ENCODE measurements at places on chromosomes 4 and X.

GRCh38 chr4:112898357-112899141 lies 150.9 kb upstream of the ANK2 start:
- H3K27me3 ChIP-seq = peaks cover 60% of the 10 kb centered on the region
- no peak for DNase-seq
- H3K4me1 ChIP-seq = no peaks in the 10 kb centered on the region
- H3K36me3 ChIP-seq = no peaks in the 10 kb centered on the region
- H3K4me3 ChIP-seq = no peak overlapping the region

DNA sequence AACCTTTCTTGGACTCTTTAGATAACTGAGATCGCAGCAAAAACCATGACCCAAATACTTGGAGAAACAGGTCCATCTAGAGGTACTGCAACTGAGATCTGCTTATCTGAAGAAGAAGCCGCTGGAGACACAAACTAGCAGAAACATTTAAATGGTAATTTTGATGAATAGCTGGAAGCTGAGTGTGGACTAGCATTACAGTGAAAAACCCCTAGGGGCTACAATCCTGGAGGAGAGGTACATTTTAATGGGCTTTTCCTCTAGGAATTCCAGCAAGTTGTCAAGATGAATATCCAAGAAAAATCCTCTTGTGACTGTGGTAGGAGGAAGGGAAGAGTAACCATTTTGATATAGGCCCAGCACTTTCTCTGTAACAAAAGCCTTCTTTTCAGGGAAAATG lies 592.5 kb upstream of the GRIA3 start:
- H3K27me3 ChIP-seq = no peaks in the 10 kb centered on the region
- H3K36me3 ChIP-seq = no peaks in the 10 kb centered on the region
- no peak overlapping the region for H3K4me3 ChIP-seq
- no peaks in the 10 kb centered on the region for H3K4me1 ChIP-seq
- no peak for DNase-seq

GRCh38 chr4:87356832-87357526 lies 34.0 kb downstream of the HSD17B11 start:
- H3K4me3 ChIP-seq = no peak overlapping the region
- no peak overlapping the region for H3K27ac ChIP-seq
- no peak for DNase-seq
- H3K27me3 ChIP-seq = no peaks in the 10 kb centered on the region
- no peaks in the 10 kb centered on the region for H3K4me1 ChIP-seq

DNA sequence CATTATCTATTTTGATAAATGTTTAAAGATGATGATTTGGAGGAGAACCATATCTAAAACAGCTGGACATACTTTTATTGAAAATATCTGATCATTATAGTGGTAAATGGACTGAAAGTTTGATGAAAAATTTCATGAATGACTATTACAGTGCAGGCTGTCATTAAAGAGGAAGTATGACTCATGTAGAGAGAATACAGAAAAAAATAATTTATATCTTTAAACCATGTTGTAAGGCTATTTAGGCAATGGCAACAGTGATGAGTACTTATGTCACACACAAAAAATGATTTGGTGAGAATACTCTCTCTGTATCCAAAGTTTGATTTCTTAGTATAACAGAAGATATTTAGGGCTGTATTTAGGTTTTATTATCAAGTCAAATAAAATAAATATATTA lies 3.9 kb upstream of the GLRB start:
- no peak overlapping the region for H3K27ac ChIP-seq
- no peaks in the 10 kb centered on the region for H3K36me3 ChIP-seq
- no peaks in the 10 kb centered on the region for H3K4me1 ChIP-seq
- peaks cover 5% of the 10 kb centered on the region for H3K27me3 ChIP-seq
- H3K4me3 ChIP-seq = no peak overlapping the region

DNA sequence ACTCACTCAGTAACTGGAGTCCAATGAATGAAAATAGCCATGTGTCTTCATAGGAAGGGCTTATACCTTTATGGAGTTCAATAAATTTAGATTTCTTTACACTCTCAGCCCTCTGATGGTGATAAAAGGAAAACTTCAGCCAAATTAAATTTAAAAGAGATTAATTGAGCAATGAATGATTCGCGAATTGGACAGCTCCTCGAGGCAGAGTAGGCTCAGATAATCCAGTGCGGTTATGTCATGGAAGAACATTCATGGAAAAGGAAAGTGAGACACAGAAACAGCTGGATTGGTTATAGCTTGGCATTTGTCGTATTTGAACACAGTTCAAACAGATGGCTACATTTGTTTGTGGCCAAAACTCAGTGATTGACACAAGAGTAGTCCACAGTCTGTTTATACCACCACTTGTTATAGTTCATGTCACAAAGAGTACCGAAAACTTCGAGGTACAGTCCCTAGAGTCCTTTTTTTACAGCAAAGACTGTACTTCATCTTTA lies 54.6 kb upstream of the TACR3 start:
- no peaks in the 10 kb centered on the region for H3K36me3 ChIP-seq
- no peak for DNase-seq
- H3K27me3 ChIP-seq = no peaks in the 10 kb centered on the region
- H3K4me3 ChIP-seq = no peak overlapping the region
- H3K4me1 ChIP-seq = no peaks in the 10 kb centered on the region
- no peak overlapping the region for H3K27ac ChIP-seq

GRCh38 chrX:861340-861890 lies 230.8 kb downstream of the SHOX start:
- H3K4me1 ChIP-seq = no peaks in the 10 kb centered on the region
- no peak overlapping the region for H3K27ac ChIP-seq
- DNase-seq = no peak
- H3K4me3 ChIP-seq = no peak overlapping the region
- H3K36me3 ChIP-seq = no peaks in the 10 kb centered on the region
- H3K27me3 ChIP-seq = no peaks in the 10 kb centered on the region

DNA sequence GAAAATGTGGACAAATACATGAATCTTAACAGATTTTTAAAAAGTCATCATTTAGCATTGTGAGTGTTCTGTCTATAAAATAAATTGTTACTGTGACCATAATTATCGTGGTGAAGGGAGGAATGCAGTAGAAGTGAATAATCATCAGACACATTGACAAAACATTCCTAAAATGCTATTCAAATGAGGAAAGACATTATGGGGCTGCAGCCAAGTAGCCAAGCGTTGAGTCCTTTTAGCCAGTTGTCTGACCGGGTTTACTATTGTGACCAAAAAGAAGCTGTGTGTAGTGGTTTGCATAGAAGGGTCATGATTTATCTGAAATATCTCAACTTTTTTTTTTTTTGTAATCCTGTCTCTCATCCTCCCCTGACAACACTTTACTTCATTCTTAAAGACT lies 19.5 kb downstream of the WWC2 start:
- no peak overlapping the region for H3K4me3 ChIP-seq
- H3K36me3 ChIP-seq = no peaks in the 10 kb centered on the region
- peaks cover 12% of the 10 kb centered on the region for H3K27me3 ChIP-seq
- no peak overlapping the region for H3K27ac ChIP-seq
- H3K4me1 ChIP-seq = peaks cover 17% of the 10 kb centered on the region
- no peak for DNase-seq

DNA sequence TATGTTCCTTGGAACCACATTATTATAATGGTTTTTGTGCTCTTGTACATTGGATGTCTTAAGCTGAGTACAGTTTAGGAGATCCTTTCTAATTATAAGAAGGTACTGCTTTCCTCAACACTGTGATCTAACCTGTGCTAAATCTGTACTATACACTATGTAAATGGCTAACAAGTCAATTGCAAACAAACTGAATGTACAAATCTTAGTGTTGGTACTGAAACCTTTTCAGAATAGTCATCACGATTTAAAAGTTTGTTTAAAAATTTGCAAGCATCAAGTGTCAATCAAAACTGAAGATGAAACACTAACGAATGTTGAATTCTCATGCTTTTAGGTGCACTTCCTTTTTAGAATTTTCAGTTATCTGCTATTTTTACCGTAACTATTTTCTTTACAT lies 2090.4 kb upstream of the TENM3 start:
- H3K27ac ChIP-seq = no peak overlapping the region
- H3K4me3 ChIP-seq = no peak overlapping the region
- H3K4me1 ChIP-seq = no peaks in the 10 kb centered on the region
- no peaks in the 10 kb centered on the region for H3K36me3 ChIP-seq
- DNase-seq = no peak

DNA sequence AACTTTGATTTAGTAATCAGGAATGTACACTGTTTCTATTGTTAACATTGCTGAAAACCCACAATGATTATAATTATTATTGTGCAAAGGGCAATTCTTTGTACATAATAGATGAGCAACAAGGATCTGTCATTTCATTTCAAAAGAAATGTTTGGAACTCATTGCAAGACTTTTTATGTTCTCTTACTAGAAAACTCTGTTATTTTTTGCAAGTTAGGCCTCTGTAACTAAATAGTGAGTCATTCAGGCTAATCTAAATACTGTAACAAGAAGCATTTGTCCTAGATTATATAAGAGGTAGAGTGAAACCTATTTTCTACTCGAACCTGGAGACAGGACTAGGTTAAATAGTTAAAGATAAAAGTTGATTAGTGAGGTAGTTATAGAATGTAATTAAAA lies 93.2 kb upstream of the FAM47B start:
- H3K27ac ChIP-seq = no peak overlapping the region
- H3K4me3 ChIP-seq = no peak overlapping the region
- H3K27me3 ChIP-seq = no peaks in the 10 kb centered on the region
- H3K4me1 ChIP-seq = no peaks in the 10 kb centered on the region

GRCh38 chr4:90641861-90642599 lies 514.8 kb downstream of the CCSER1 start:
- H3K36me3 ChIP-seq = no peaks in the 10 kb centered on the region
- no peaks in the 10 kb centered on the region for H3K27me3 ChIP-seq
- no peaks in the 10 kb centered on the region for H3K4me1 ChIP-seq
- DNase-seq = no peak
- no peak overlapping the region for H3K4me3 ChIP-seq

DNA sequence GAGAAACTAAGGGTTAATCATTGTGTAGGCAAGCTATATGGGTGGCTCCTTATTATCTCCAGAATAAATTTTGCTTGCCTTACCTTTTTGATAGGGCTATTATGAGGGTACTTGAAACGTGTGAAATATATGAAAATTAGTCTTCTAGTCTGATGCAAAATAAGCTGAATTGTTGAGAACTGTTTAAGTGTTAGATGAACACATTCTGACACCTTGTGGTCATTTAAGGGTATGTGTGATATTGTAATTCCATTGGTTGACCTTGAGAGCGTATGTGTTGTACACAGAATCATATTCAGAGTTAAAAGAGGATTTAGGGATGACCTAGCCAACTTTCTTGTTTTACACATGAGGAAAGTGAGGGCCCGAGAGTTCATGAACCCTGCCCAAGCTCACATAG lies 44.6 kb upstream of the LINC00632 start:
- no peak overlapping the region for H3K4me3 ChIP-seq
- no peaks in the 10 kb centered on the region for H3K4me1 ChIP-seq
- no peak for DNase-seq

GRCh38 chrX:47093248-47093647 lies 15.0 kb downstream of the RGN start:
- H3K27ac ChIP-seq = no peak overlapping the region
- H3K4me1 ChIP-seq = peaks cover 3% of the 10 kb centered on the region
- H3K36me3 ChIP-seq = no peaks in the 10 kb centered on the region
- no peak for DNase-seq
- no peak overlapping the region for H3K4me3 ChIP-seq

DNA sequence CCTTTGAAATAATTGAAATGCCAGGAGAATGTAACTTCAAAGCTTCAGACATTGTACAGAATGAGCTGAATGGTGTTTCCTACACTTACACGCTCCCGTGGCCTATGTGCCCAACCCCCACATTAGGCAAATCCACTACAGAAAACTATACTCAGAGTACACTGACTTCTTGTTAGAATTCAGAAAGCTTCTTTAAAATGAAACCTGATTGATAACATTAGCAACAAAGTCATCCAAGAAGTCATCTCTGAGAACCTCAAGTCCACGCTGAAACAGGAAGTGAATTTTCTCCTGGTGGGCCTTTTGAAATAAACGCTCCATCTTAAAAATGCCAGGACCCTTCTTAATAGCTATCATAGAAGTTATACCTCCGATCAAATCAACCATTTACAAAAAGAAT lies 136.3 kb downstream of the TSPAN5 start:
- no peaks in the 10 kb centered on the region for H3K36me3 ChIP-seq
- peak overlapping the region; percentile 36 for H3K4me3 ChIP-seq
- peak overlapping the region; percentile 32 for H3K27ac ChIP-seq
- H3K27me3 ChIP-seq = no peaks in the 10 kb centered on the region
- DNase-seq = no peak
- peaks cover 41% of the 10 kb centered on the region for H3K4me1 ChIP-seq

GRCh38 chr4:182560358-182560757 lies 317.2 kb downstream of the TENM3 start:
- no peak for DNase-seq
- no peak overlapping the region for H3K27ac ChIP-seq
- H3K4me1 ChIP-seq = no peaks in the 10 kb centered on the region
- H3K4me3 ChIP-seq = no peak overlapping the region
- H3K36me3 ChIP-seq = no peaks in the 10 kb centered on the region

DNA sequence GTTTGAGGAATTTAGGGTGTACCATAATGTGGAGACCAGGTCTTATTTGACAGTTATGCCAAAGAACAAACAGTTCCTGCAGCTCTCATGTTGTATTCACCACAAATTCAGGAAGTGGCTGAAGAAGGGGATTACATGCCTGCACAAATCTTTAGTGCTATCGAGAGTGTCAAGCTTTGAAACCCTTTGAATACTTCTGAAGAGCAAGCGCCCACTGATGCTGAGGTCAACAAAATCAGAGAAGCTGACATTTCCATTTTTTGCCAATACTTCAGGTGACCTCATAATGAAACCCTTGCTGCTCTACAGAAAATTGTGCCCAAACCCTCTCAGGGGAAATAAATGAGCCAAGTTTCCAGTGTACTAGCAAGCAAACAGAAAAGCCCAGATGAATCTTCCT lies 28.4 kb downstream of the PAK3 start:
- no peak overlapping the region for H3K27ac ChIP-seq
- H3K4me1 ChIP-seq = peaks cover 2% of the 10 kb centered on the region
- H3K4me3 ChIP-seq = no peak overlapping the region
- no peaks in the 10 kb centered on the region for H3K36me3 ChIP-seq

- H3K4me1 ChIP-seq = peaks cover 7% of the 10 kb centered on the region
- no peaks in the 10 kb centered on the region for H3K36me3 ChIP-seq
- H3K27me3 ChIP-seq = no peaks in the 10 kb centered on the region
- no peak overlapping the region for H3K4me3 ChIP-seq
These were observed 125.8 kb downstream of the KIT start for GRCh38 chr4:54783402-54784110.

DNA sequence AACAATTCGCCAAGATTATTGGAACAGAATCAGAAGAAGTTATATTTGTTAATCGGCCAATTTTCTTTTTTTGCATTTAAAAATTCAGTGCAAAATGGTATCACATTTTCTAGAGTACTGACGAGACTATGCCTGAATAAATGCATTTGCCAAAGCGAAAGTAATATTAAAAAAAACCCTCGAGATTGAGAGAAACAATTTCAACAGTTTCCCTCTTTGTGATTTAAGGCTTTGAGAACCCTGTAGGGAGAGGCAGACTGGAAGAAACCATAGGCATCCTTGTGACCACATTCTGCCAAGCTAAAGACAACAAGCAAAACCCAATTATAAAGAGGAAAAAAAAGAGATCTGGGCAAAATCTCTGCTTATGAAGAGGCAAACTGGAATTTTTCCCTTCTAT lies 218.1 kb upstream of the GK2 start:
- H3K4me1 ChIP-seq = peaks cover 2% of the 10 kb centered on the region
- no peak for DNase-seq
- no peak overlapping the region for H3K27ac ChIP-seq

GRCh38 chr4:101993842-101994775 lies 203.6 kb downstream of the BANK1 start:
- no peaks in the 10 kb centered on the region for H3K4me1 ChIP-seq
- no peak overlapping the region for H3K27ac ChIP-seq
- no peak for DNase-seq
- no peaks in the 10 kb centered on the region for H3K36me3 ChIP-seq

GRCh38 chr4:177860171-177860570 lies 417.9 kb upstream of the AGA start:
- no peak for DNase-seq
- H3K27me3 ChIP-seq = no peaks in the 10 kb centered on the region
- H3K4me1 ChIP-seq = no peaks in the 10 kb centered on the region
- no peaks in the 10 kb centered on the region for H3K36me3 ChIP-seq
- no peak overlapping the region for H3K27ac ChIP-seq

All from T-helper 17 cell (primary cell).